ENCODE measurements at places on chromosomes 4 and X.
A peak's percentile ranks its signal among the peaks of the same experiment; 100 is the strongest.

DNA sequence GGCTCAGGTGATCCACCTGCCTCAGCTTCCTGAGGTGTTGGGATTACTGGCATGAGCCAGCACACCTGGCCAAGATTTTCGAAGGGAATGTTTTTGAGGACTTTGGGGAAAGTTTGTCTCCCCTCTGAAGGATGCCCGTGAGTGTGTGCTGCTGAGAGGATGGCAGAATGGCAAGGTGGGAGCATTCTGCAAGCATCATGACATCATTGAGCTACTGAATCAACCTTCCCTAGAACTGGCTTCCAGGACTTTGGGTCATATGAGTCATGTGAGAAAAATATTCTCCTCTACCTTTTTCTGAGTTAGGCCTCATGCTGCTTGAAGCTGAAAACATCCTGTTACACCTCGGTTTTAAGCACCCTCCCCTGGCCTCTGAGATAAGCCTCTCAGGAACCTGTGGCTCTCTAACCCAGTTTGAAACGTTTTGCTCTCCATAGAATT is 31.0 kb downstream of the TMEM131L start:
- DNase-seq, result no peak

DNA sequence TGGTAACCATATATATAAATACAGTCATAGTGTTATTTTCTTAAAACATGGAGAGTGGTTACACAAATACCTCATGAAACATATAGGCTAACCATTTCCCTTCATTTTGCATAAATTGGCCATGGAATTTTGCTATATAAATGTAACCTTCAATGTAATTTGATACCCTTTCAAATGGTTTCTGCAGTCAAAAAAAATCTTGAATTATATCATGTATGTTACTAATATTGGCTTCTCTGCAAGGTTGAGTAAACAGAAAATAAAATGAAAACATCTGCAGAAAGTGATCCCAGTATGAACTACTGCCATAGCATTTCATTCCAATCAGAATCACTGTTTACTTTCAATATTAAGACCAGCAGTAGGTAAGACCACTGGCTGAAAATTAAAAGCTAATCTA is 1165.9 kb upstream of the TENM3 start:
- no peak for DNase-seq

- DNase-seq, result peak; percentile 10
These were observed 483.6 kb downstream of the BCOR start for GRCh38 chrX:39613997-39614679.

- DNase-seq, result no peak
These were observed 939.7 kb upstream of the LCORL start for GRCh38 chr4:18961266-18961665.

- DNase-seq, result no peak
These were observed 5.9 kb downstream of the IRAK1 start for GRCh38 chrX:154013614-154014360.
